ENCODE measurements at places on chromosomes 5 and 9.

- DNase-seq: no peak
These were observed 362.8 kb upstream of the ADAMTSL1 start for GRCh38 chr9:18111146-18111545.

DNA sequence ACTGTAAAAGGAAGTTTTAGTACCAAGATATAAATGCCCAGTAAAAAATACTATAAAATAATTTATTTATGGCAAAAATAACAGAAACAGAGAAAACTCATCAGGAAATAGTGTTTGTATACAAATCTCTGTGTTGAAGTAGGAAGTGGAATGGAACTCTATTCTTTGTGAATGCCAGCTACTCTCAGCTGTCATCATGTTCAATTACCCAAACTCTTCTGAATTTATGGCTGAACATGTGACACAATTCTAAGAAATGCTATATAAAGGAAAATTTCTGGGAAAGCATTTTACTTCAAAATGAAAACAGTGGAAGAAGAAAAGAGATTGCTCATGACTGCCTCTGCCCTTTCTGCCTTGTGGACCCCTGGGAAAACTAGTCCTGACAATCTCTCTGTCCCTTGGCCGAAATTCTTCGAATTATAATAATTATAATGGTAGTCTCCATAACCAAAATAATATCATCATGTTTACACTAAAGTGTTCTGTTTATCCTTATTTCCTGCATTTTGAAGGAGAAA, 522.3 kb upstream of the ST8SIA4 start:
- no peak for DNase-seq

GRCh38 chr5:56269216-56269927, 36.2 kb upstream of the ANKRD55 start:
- no peak for DNase-seq

DNA sequence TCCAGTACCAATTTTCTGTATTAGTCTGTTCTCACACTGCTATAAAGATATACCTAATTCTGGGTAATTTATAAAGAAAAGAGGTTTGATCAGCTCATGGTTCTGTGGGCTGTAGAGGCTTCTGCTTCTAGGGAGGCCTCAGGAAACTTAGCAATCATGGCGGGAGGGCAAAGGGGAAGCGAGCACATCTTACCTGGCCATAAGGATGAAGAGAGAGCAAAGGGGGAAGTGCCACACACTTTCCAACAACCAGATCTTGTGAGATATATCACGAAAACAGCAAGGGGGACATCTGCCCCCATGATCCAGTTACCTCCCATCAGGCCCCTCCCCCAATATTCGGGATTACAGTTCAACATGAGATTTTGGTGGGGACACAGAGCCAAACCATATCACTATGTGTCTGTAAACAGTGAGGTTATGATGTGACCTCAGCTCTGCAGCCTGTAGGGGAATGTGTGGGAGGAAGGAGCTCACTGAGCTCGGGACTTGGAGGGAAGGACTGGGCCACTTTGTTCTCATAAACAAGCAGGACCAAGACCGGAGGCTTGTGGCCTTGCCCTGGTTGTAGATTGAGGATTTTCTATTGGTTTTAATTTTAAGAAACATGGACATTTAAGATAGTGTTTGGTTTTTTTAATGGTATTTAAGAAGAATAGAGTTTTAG, 85.2 kb downstream of the EHMT1 start:
- DNase-seq: no peak

DNA sequence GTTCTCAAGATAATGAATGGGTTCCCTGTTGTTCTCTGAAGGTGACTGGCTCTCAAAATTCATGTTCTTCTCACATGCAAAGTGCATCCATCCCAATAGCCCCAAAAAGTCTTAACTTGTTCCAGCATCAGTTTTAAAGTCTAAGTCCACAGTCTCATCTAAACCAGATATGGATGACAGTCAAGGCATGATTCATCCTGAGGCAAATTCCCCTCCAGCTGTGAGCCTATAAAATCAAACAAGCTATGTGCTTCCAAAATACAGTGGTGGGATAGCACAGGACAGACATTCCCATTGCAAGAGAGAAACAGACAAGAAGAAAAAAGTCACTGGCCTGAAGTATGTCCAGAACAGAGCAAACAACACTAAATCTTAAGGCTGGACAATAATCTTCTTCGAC, 25.4 kb downstream of the FBXO10 start:
- no peak for DNase-seq

DNA sequence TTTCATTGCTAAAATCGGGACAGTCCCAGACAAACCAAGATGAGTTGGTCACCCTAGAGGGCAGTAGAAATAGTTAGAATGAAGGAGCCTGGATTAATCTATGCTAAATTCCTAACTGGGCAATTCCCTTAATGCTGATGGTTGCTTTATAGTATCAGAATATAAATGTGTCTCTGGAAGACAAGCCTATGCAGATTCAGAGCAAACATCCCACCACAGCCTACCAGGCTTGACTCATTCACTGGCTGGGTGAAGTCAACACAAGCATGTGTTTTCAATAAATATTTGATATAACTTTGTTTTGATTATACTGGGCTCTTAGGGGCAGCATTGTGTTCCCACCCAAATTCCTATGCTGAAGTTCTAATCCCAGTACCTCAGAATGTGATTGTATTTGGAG, 79.3 kb downstream of the RMI1 start:
- no peak for DNase-seq

DNA sequence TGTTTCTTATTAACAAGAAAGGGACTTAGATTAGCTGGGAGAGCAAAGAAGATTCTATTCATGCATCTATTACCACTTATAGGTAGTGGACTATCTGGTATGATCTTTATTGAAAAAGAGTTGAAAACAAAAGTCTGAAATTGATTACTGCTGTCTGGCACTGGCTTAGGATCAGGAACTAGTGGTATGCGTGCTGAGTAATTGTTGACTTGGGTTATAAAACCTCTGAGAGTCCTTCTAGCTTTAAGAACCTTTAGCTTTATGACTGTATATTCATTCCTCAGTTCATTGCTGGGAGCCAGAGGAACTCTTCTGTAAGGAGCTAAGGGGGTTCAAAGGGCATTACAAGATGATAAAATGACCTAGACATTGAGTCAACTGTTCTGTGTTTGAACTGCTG, 7.6 kb downstream of the SLC1A1 start:
- DNase-seq: no peak

DNA sequence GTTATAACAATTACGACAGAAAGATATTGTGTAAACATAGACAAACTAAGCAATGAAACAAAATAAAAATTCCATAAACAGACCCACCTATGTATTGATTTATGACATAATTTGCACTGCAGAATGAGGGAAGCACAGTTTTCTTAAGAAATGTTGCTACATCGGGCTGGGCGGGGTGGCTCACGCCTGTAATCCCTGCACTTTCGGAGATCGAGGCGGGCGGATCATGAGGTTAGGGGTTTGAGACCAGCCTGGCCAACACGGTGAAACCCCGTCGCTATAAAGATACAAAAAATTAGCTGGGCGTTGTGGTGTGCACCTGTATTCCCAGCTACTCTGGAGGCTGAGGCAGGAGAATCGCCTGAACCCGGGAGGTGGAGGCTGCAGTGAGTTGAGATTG, 1344.4 kb upstream of the WWC1 start:
- DNase-seq: no peak

- no peak for DNase-seq
These were observed at the start of gene TGFBI for GRCh38 chr5:136028782-136029742. TGFBI (plus strand) TSS chr5:136028988; CDS start chr5:136029056, 68 bp downstream.

GRCh38 chr5:31194892-31195555, 1.5 kb downstream of the CDH6 start:
- no peak for DNase-seq

Data from hypothalamus (tissue), 51 donors.